ENCODE measurements at places on chromosomes 11 and 22.

DNA sequence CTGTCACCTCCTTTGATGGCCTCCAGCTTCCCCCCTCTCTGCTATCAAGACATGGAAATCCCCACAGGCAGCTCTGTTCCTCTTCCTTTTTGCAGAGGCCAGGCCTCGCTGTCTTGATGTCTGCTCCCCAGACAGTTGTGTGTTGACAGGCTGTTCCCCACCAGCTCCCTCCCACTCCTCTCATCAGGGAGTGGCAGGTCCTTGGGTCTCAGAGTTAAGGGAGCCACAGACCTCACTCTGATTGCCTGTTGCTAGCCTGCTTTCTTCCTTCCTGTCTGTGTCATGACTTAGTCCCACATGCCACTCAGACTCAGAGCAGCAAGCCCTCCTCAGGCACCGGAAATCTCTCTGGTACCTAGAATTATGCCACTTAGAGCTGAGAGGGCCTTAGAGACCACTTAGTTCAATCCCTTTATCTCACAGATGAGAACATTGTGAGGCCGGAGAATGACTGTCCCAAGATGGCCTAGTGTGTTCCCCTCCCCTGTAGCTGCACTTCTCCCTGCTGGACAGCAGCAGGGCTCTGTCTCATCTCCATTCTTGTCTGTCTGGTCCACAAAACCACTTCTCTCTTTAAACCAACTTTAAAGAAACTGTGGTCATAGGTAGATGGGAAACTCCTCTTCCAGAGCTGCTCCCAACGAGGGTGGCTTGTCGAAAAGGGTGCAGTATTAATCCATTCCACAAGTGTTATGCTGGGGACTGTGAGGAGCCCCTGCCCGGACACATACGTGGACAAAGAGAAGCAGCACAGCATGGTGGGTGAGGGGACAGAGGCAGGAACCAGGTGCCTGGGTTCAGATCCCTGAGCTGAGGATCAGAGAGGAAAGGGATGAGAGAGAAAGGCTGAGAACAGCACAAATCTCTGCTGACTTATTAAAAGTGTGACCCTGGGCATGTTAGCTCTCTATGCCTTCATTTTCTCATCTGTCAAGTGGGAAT lies 4.2 kb downstream of the AMPD3 start:
- peak; percentile 82 for DNase-seq

DNA sequence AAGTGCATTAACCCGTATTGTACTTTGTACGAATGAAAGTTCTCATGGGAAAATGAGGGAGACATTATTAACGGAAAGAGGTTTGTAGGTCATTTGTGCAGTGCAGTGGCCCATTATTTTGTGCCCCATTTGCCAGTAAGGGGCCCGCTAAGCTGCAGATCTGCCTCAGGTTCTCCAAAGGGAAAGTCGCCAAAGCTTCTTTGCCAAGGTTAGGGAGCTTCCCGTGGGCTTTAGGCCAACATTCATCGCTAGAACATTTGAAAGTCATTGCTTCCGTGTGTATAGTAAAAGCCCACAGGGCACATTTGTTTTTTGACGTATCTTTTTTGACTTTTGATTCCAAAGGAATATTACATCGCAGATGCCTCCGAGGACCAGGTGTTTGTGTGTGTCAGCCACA lies 61.0 kb upstream of the SORL1-AS1 start:
- DNase-seq = no peak

- DNase-seq = peak; percentile 26
Measured at GRCh38 chr11:3767536-3767935, 29.8 kb downstream of the NUP98 start.

- DNase-seq = no peak
Measured at GRCh38 chr11:98423933-98424332, 596.8 kb upstream of the CNTN5 start.

- DNase-seq = no peak
Measured at GRCh38 chr11:129611661-129612446, 203.8 kb upstream of the TMEM45B start.

- DNase-seq = peak; percentile 30
Measured at GRCh38 chr22:39932918-39933649, 27.1 kb upstream of the TMA7B start.

DNA sequence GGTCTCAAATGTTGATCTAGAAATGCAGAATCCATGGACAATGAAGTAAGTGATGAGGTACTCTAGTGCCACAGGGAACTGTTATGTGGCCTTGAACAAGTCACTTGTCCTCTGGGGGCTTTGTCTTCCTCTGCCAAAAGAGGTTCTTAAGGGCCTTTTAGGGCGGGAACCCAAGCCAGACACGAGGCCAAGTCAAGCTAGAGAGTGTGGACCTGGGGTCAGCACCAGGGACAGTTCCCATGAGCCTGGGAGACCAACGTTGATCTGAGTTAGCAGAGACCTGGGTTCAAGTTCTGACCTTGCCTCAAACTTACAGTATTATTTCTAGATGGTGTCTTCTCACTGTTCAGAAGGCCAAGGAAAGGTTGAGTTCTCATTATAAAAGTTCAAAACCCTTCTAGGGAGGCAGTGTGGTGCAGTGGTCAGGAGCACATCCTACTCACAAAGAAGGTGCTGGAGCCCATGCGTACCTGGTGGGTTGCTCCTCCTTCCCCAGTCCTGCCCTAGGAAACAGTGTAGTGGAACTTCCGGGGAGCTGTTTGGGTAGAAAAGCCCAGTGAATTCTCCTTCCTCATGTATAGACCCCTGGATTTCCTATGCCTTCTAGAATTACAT lies 121.5 kb downstream of the CHST1 start:
- DNase-seq = no peak

GRCh38 chr11:72591785-72592502 lies 82.3 kb downstream of the PDE2A start:
- no peak for DNase-seq

DNA sequence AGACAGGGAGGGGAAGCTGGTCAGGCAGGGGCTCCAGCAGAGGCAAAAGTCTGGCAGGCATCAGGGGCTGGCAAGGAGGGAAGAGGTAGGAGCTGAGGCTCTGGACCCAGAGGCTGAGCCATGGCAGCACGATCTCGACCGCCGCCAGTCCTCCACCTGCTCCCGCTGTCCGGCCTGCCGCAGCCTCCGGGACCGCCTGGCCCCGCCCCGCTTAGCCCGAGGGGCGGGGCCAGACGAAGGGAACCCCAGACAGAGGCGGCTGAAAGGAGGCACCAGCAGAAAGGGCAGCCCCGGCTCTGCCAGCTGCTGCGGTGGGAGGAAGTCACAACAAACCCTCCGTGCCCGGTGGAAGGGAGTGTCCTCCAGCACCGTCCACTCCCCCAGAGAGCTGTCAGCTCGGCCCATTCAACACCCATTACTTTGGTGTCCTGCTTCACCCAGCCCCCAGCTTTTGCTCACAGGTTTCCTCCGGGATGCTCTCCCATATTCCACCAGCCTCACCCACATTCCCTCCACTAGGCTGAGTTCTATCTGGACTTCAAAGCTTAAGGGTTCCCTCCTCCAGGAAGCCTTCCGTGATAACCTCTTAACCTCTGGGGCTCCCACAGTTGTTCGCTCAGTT lies at the start of gene MFNG:
Gene MFNG (minus strand): TSS at position 161 of the 622 bp plus-strand sequence. CDS start 207 bp downstream, outside the sequence.
- peak; percentile 89 for DNase-seq

GRCh38 chr22:36991206-36991605 lies 28.0 kb downstream of the TST start:
- DNase-seq = peak; percentile 19

DNA sequence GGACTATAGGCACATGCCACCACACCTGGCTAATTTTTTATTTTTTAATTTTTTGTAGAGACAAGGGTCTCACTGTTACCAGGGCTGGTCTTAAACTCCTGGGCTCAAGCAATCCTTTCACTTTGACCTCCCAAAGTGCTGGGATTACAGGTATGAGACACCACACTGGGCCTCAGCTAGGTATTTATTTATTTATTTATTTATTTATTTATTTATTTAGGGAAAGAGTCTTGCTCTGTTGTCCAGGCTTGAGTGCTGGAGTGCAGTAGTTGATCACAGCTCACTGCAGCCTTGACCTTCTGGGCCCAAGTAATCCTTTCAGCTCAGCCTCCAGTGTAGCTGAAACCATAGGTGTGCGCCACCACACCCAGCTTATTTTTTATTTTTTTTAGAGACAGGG lies 43.2 kb downstream of the HORMAD2 start:
- DNase-seq = no peak

DNA sequence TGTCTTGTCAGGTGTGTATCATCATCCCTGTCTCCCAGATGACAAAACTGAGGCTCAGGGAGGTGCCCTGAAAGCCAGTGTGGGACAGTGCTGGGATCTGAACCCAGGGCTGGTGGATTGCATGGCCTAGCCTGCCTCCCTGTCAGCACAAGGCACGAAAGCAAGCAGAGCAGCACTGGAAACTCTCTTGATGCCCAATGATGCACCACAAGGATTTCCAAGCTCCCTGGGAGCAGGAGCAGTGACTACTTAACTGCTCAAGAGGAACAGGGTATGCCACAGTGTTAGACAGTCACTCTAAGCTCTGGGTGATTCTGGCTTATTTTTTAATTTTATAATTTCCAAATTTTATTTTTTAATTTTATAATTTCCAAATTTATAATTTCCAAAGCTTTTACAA lies 9.0 kb downstream of the ZC3H7B start:
- DNase-seq = no peak

DNA sequence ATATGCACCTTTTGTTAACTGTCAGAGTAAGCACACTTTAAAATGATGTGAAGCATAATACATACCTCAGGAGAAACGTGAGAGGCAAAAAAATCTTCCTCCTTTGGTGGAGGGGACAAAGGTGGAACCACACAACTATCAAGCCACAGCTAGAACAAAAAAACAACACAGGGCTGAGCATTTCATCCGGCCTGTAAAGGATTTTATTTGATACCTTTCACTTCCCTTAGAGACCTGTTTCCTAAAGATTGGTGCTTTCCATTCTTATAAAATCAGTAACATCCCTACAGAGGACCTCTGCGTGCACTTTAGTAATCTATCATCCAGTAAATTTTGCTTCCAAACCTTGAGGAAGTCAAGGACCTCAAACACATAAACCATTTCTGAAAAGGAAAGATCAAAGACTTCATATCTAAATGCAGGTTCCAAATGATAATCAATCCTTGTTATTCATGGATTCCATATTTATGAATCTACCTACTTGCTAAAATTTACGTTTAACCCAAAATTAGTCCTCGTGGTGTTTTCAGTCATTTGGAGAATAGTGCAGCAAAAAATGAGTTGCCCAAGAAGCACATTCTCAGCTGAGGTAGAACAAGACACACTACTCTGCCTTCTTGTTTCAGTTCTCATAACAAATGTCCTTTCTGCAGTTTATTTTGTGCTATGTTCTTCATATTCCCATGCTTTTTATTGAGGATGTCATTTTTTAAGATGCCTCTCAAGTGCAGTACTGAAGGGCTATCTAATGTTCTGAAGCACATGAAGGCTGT lies 22.7 kb downstream of the ARFGAP3 start:
- DNase-seq = no peak

DNA sequence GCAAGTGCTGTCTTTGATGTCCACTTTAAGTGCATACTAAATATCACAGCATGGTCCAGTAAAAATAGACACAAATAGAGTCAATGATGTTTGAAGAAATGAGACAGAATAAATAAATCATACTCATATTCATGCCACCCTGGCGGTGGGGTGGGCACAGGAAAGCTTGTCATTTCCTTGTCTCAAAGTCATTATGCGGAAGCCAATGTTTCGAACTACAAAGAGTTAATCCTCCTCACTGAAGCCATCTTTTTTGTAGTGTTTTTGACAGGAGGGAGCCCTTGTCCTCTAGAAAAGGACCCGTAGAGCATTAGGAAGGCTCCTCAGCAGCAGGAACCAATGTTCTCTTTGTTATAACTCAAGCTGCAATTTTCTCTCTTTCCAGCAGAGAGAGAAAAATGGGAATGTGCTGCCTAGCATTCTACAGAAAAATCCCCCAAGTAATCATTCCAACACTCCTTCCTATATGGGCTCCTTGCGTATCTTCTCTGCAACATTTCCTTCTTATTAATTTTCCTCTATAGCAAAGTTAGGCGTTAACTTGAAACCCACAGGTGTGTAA lies 30.6 kb downstream of the SC5D start:
- no peak for DNase-seq

GRCh38 chr11:10979529-10979928 lies 121.7 kb upstream of the ZBED5 start:
- DNase-seq = peak; percentile 75

GRCh38 chr22:37190262-37190780 lies 2.3 kb upstream of the C1QTNF6 start:
- DNase-seq = no peak

DNA sequence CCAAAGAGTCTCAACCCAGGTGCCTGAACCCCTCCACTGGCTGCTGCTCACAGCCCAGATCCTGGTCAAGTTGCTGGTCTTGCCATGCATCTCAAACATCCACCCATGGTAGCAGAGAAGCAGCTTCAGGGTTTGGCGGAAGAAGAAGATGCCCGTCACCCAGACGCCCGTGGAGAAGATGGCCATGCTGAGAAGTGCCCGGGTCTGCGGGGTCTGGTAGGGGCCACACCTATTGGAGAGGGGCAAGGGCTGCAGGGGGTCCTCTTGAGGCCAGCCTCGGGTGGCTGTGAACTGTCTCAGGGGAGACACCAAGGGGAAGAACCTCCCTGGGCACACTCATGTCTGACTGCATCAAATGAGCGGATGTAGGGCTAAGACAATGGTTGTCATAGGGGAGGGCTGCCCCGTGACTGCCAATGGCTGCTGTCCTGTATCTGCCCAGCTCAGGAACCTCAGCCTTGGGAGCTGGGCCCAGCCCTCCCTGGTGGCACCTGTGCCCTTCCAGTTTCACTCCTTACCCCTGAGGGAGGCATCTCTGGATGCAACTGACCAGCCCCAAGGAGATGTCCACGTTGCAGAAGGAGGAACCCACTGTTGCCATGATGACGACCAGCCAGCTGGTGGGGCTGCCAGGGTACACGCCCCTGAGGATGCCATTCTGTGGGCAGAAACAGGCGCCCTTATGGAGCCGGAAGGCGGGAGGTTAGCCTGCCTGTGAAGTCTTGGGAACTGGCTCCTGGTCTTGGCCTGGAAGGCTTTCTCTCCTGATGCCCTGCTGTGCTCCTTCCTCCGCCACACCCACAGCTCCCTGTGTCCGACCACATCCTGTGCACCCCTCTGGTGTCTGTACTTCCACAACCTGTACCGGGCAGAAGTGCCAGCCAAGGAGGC lies 1.2 kb downstream of the CPT1B start:
- no peak for DNase-seq

DNA sequence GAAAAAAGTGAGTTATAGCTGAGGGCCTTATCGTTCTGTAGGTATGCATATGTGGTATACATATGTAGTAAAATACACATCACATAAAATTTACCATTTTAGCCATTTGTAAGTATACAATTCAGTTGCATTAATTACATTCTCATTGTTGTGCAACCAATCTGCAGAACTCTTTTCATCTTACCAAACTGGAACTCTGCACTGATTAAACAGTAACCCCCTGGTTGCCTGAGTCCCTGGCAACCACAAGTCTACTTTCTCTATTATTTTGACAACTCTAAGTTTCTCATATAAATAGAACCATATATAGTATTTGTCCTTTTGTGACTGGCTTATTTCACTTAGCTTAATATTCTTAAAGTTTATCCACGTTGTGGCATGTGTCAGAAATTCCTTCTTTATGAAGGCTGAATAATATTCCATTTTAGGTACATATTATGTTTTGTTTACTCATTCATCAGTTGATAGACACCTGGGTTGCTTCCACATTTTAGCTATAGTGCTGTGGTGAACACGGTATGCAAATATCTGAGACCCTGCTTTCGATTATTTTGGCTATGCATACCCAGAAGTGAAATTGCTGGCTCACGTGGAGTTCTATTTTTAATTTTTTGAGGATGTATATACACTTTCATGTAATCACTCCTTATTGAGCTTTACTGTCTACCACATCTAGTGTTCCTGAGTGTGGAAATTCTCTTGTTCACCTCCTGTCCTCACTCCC lies 1.6 kb upstream of the DDX10 start:
- DNase-seq = no peak

Measured in CD14-positive monocyte (primary cell).